ENCODE measurements at places on chromosomes 6 and 20.

DNA sequence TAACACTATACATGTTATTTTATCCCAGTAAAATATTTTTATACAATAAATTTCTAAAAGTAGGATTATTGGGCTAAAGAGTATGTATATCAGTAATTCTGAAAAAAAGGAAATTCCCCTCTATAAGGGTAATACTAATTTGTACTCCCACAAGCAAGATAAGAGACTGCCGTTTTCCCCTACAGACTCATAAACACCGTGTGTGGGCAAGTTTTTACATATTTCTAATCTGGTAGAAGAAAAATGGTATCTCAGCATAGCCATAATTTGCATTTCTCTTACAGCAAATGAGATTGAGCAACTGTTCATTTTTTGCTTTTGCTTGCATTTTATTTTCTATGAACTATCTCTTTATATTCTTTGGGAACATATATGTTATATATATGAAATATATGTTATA is 26.0 kb upstream of the MYMX start:
- no peak for DNase-seq

- DNase-seq = no peak
These were observed 73.0 kb upstream of the BTBD3 start for GRCh38 chr20:11844691-11845090.

DNA sequence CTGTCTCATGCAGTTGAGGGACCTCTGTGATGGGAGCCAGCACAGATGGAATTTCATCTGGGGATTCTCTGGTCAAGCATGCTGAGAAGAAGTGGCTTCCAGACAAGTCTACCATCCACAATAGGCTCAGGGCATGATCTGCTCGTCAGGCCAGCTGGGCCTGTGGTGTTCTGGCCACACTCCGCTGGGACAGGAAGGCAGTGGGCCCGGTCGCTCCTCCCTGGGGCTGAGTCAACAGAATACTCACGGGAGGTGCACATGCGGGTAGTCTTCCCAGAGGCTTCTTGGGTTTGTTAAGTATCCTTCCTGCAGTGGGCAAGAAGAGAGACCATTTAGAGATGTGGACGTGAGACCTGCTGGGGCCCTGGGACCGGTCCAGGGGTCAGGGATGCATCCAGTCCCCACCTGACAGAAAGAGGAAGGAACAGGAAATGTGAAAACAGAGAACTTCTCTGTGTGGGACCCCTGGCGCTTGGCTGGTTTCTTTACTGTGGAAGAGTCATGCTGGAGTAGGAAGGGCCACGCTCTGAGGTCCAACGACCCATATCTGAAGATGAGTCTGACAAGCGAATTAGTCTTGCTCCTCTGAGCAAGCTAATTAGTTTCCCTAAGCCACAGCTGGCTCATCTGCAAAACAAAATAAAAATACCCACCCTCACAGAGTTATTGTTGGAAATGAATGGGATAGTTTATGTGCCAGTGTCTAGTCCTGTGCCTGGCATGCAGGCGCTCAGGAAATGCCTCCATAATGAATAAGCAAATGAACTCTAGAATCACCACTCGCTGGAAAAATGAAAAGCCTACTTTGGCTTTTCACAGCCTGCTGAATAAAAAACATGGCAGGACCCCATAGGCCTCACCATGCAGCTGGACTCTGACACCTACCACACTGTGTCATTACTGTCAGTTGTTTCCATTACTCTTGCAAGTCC is 67.3 kb downstream of the TRAM2 start:
- no peak for DNase-seq

DNA sequence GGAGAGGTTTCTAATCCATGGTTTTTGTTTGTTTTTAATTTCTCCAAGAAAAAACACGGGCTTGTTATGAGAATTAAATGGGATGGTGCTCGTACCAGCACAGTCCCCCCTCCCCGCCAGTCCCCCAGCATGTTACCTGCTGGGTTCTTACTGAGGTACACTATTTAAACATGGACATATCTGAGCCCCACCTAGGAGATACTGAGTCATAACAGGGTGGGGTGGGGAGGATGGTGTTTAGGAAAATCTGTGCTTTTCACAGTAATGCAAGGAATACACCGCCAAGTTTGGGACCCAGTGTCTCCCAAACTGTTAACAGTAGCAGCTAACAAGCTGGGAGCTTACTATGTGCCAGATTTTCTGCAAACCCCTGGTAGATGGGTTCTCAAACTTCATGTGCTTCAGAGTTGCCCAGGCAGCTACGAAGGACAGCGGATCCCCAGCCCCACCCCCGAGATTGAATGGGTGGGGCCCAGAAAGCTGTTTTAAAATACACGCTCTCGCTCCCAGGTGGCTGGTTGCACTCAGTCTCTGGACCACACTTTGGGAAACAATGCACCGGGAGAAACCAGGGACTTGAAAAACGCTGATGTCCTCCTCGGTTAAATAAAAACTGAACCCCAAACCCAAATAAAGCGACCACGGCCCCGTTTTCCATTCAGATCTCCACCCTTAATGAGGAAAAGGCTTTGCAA is 995 bp downstream of the ZFP64 start:
- peak; percentile 16 for DNase-seq

DNA sequence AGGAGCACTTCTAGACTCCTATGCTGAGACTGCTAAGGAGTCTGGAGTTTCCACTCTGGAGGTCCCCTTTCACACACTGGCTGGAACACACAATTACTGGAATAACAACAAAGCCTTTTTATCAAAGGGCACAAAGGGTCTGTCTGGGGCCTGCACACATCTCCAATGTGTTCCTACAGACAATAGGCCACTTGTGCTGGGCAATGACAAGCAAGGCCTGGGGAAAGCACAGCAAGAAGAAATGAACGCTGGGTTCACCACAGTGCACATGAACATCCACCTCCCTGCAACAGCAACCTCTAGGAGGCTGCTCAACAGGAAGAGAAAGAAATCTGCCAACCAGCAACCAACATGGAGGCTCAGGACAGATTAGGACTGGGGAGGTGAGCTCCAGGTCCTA is 43.9 kb downstream of the TRPC4AP start:
- peak; percentile 72 for DNase-seq

DNA sequence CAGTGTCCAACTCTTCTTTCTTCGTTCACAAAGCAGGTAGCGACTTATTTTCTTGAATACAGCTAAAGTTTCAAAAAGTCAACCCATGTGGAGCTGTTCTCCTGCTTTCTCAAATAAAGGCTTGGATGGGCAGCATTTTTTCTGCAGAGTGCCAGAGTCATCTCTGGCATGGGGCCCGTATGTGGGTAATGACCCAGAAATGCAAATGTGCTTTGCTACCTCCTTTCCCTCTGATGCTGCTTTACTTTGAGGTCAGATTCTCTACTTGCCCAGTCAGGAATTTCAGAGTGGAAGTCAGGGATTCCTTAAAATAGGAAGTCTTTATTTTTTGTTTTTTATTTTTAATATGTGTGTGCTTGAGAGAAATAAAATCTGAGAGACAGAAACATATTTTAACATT is 4.9 kb downstream of the NKAIN2 start:
- peak; percentile 29 for DNase-seq

GRCh38 chr20:20712004-20712473 is 405 bp downstream of the RALGAPA2 start:
- DNase-seq = peak; percentile 7

- no peak for DNase-seq
These were observed 62.9 kb downstream of the SCAND1 start for GRCh38 chr20:35891375-35891774.

DNA sequence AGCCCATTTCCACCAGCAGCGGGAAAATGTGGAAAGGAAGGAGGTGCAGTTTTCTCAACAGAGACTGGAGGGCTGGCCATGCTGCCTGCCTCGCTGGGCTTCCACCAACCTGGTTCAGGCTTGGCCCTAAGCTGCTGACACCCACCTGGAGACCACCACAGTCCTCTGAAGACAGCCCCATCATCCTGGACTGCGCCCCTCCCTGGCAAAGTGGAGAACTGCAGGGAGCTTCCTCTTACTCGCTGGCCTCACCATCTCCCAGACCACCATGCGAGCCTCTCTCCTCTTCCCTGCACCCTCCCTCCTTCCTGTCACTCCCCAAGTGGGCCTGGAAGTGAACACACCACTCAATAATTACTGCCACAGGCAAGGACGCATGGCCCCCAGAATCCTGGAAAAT is 71.5 kb downstream of the PSMG4 start:
- DNase-seq = no peak

DNA sequence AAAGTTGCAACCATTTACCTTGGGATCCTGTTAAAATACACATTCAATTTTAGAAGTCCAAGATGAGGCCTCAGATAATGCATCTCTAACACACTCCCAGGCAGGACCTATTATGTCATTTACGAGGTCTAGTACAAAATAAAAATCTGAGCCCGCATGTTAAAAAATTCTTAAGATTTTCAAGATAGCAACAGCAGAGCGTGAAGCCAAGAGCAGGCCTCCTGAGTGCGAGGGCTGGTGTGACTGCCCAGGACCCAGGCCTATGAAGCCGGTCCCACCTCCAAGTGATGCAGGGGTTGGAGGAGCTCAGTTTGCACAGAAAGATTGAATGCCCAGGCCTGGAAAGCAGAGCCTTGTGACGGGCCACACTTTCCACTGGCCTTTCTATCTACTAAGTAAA is 211.1 kb upstream of the KCNQ5 start:
- DNase-seq = no peak

DNA sequence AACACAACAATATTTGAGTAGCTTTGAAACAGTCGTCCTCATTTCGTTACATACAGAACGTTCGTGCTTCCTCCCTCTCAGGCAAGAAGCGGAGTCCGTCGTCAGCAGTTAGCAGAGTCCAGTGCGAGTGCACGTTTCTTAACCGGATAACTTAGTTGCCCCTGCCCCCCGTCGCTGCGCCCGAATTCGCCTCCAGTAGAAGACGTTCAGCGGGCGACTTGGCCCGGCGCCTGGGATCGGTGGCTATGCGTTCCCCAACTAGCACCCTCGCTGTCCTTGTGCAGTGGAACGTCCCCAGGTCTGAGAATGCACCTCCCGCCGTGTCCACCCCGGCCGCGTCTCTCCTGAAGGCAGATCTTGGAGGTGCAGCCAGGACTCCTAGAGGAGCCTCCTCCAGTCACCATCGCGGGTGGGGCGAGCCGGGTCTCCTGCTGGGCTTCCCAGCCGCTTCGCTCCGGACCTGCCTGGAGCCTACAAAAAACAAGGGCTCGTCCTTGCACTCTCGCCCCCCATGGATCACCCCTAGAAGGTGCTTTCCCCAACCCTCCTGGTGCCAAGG is 910 bp upstream of the PCSK2 start:
- DNase-seq = peak; percentile 41

DNA sequence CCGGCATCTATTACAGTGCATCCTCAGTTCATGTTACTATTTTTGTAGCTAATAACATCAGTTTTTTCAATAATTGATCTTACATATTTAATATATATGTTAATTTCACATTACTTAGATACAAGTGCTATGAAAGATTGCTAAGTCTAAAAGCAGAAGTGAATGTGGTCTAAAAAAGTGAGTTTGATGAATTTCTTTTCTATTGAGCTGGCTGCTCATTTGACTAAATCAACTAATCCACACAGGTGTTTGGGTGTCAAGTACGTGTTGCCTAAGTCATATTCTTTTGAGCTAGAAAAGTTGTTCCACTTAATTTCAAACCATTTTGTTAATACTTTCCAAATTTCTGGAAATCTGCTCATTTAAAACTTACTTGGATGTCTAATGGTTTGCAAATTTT is 46.6 kb upstream of the EZR start:
- no peak for DNase-seq

GRCh38 chr20:618980-619379 is 8.9 kb upstream of the TCF15 start:
- DNase-seq = no peak

- DNase-seq = no peak
These were observed 417.5 kb downstream of the EYS start for GRCh38 chr6:65289491-65289890.

DNA sequence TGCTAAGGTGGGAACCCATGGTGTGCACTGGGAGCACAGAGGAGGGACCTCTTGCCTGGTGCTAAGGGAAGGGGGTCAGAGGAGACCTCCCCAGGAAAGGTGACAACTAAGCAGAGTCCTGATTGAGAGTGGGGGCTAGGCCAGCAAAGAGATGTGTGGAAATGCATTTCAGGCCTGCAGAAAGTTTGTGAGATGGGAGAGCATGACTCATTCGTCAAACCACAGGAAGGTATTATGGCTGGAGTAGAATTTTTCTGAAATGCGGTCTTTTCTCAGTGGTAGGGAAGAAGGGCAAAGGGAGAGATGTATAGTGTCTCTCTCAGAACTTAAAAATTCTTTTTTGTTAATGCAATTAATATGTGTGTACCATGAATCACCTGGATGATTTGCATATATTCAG is 23.6 kb upstream of the EDN1 start:
- DNase-seq = no peak

DNA sequence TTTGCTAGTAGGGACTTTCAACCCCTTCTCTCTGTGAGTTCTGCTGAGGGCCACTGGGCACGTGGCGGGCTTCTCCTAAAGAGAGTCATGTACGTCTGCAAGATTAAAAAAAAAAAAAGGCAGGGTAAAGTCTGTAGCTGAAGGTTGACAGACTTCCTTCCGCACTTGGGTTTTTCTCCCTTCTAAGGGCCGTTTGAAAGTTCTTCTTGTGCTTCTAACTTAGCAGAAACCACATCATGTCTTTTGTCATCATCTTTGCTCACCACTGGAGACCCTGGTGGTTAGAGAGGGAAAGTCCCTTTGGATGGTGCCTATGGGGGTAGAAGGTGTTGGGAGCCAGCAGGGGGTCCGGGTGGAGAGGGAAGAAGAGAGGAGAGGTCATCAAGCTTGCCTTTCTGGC is 31.4 kb downstream of the PRDM1 start:
- DNase-seq = no peak

DNA sequence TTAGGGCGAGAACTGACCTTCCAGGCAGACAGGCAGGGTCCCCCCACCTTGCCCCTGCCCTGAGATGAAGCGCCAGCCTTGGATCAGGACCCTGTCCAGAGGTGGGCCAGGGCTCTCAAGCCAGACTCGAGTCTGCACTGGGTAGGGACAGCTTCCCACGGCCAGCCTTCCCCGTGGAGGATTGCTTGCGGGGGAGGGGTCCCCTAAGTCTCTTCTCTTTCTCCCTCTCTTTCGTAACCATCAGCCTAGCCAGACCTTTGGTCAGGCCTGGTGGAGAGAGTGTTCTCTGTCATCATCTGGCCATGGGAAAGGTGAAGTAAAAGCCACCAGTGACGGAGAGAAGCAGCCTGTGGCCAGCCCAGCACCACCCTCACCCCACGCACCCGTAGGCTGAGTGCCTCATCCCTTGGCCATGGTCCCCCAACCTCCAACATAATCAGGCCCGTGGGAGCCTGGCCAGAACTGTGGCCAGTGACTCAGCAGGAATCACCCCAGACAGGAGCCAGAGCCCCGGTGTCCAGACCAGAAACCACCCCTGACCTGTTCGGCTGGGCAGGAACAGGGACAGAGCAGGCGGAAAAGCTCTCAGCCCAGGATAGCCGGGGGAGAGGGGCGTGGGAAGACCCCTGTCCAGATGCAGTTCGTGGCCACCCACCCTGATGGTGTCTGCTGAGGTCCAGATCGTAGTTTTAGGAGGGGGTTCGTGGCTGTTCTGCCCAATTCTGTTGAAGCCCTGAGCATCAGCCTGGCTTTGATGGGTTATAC is 47.1 kb downstream of the SNAI1 start:
- DNase-seq = no peak

- DNase-seq = no peak
These were observed 5.1 kb downstream of the LZTS3 start for GRCh38 chr20:3168079-3168828.

Measured in anterior cingulate cortex (tissue), 58 donors.